Sigmoid colon (tissue), 7 donors: ENCODE measurements at places on chromosomes 3 and 15. TPM values are rescaled to one million over a fixed set of nuclear protein-coding genes. Genes with fewer than 3 reads are reported as not detected.

FGD5 gene
- polyA plus RNA-seq: 5.5 TPM

ADAMTSL3 gene
- 0.60 TPM for polyA plus RNA-seq

ENTPD3 gene
- polyA plus RNA-seq: 4.6 TPM

DUOX2 gene
- polyA plus RNA-seq: 0.92 TPM

- no peak for DNase-seq
Measured at GRCh38 chr3:161854232-161854771, 357.7 kb downstream of the OTOL1 start.

DNA sequence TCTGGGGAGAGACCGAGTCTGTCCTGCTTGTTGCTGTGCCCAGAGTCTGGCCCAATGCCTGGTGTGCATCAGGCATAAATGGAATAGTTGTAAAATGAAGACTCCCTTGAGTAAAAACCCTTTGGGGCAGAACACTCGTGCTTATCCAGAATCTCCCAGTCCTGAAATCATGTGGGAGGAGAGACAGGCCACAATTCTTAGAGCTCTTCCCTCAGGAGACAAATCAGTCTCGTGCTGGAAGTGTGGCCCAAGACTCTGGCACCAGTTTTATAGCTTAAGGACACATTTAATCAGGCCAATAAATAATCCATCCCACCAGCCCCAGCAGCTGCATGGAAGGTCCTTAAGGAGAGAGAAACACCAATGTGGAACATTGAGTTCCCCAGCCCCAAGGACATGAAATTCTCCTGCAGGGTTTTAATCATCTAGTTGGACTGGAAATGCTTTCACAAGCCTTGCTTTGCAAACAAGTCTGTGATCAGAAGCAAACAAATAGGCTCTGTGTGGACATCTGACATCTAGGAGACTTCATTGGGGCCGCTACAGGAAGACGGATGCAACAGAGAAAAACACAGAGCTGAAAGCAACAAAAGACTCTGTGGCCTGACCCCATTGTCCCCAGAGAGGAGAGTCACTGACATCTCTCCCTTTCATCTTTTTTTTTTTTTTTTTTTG, 70.4 kb downstream of the LSM3 start:
- no peak for DNase-seq

DNA sequence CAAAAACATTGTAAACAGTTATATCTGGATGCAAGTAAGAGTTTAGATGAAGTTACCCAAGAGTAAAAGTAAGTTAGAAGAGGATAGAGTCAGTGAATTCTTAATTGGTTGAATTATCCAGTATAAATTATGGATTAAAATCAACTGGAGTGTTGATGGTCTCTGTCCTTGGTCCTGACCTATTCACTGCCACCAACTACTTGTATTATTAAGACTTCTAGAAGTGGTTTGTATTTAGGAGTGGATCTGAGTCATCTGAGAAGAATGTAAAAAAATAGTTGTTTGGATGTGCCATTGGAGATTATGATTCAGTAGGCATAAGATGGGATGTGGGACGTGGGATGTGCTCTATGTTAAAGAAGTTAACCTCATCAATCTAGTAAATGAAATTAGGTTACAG, 86.4 kb downstream of the SYNPR start:
- no peak for DNase-seq

DNA sequence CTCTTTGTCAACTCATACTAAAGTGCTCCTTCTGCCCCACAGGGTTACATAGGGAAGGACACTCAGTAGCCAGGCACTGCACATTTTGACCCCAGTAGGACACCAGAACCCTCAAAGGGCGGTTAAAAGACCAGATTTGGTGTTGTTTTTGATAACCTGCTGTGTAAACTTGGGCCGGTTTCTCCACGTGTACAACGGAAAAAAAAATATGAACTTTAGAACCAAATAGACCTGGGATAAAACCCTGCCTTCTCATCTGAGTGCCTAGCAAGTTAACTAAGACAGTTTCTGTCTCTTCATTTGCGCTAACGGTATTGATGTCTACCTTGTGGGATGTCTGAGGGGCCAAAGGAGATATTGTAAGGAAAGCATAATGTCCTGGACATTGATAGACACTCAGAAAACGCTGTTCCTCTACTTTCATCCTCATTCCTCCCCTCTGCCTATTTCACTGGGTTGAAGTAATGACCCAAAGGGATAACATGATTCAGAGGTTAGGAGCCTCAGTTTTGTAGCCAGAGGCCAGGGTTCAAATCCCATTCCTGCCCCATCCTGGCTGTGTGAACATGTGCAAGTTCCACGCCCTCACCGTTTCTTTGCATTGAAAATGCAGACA, 155.9 kb upstream of the LPP start:
- DNase-seq: no peak

- DNase-seq: no peak
Measured at GRCh38 chr3:186099178-186099577, 9.7 kb downstream of the ETV5 start.

DNA sequence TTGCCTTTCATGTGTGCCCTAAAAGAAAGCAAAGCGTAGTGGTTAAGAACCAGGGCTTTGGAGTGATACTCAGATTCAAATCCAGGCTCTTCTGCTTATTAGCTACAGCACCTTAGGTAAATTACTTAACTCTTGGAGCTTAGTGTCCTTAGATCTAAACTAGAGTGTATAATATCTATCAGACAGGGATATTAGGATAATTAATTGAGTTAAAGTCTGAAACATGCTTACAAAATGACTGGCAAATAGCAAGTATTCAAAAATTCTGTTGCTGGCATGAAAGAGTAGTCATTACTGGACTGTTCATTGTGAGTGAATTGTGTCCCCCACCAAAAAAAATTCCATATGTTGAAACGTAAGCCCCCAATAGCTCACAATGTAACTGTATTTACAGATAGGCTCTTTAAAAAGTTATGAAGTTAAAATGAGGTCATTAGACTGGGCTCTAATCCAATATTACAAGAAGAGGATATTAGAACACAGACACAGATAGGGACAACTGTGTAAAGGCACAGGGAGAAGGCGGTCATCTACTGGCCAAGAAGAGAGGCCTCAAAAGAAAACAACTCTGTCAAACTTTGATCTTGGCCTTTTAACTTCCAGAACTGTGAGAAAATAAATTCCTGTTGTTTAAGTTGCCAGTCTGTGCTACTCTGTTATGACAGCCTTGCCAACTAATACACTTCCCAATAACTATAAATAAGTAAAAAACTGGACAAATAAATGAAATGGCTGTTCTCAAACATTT, 60.4 kb upstream of the LRRC3B start:
- no peak for DNase-seq

DNA sequence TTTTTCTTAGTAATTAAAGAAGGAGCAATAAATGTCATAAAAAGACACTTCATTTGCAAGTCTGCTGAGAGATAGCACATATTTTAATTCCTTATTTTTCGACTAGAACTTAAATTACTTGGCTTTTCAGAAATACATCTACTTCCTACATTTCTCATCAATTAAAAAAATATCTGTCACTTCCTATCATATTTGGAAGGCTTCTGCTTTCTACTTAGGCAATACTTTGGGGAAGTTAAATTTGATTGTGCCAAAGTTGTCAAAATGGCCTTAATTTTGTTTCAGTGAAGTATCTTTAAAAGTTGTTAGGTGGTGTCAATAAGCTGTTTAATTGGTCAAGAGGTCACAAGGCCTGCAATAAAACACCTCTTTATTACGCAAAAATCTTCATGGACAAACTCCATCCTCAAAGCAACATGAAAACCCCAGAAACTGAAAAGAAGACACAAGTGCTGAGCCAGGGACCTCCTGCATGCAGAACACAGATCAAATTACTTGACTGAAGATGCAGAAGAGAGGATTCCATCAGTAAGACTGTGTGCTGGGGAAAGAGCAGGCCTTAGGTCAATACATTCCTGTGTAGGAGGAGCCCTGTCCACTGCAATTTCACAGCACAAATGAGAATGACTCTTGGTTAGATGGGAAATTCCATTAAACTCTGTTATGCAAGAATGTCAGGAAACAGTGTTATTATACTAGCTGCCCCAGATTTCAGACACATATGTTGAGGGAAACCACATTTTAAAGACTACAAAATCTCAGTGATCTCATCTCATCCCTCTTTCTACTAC, 48.0 kb upstream of the FSTL1 start:
- peak; percentile 82 for DNase-seq

GRCh38 chr15:33680336-33680735, 288.0 kb upstream of the CHRM5 start:
- no peak for DNase-seq

- no peak for DNase-seq
Measured at GRCh38 chr3:69144631-69145245, 22.3 kb upstream of the LMOD3 start.

DNA sequence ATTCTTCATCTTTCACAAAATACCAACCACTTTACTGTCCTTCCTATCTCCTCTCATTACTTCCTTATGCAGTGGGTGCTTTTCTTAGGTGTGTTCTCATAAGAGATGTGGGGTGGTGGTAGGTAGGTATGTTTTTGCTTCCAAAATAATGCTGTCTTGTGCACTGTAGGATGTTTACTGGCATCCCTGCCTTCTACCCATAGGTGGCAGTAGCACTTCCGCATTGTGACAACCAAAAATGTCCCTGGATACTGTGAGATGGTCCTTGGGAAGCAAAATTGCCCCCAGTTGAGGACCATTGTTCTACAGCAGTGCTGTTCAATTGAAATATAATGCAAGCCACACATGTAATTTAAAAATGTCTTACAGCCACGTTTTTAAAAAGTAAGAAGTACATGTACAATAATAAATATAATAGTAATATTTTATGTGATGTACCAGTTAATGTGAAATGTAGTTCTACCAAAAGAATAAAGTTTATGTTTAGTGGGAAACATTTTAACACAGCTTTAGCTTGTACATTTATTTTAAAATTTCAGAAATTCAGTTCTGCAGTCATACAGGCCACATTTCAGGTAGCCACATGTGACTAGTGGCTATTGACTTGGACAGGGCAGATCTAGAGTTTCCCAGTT, 75.2 kb downstream of the NEO1 start:
- no peak for DNase-seq

DNA sequence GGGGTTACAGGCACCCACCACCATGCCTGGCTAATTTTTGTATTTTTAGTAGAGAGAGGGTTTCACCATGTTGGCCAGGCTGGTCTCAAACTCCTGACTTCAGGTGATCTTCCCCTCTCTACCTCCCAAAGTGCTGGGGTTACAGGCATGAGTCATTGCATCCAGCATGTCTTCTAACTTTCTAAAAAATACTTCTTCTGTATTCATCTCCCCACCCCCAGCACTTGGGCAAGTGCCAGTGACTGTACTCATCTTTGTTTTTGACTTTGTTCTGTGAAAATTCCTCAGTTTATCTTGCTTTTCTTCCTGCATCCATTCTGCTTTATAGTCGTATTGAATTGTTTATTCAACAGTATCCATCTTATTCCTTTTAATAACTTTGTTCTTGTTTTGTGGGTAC, 47.6 kb downstream of the ARIH1 start:
- DNase-seq: no peak

DNA sequence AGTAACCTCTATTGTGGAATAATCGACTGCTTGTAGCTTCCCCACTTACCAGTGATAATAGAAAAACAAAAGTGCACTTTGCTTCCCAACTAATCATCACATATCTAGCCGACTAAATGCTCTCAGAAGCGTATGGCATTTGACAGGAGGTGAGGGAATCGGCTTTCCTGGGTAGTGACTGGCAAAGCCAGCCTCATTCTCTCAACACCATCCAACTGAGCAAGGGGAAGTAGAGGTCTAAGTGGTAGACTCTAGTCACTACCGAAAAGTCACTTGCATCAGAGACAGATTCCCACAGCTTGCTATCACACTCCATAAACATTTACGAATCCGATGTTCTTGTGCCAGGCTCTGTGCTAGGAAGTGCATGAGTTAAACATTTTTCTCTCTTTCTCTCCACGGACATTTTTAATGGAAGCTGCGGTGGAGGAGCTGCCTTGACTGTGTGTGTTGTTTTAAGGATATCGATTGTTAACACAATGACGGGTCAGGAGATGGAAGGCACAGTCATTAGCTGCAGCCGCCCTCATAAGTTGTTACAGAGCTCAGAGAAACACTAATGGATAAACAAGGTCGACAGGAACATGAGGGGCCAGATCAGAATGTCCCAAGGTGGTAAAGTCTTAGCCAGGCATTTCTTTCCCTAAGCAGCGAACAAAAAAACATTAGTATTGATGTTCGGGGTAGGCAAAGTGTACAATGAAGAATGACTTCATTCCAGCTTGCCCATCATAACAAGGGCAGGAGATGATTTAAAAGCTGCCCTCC, 11.9 kb downstream of the ZNF385D start:
- no peak for DNase-seq

DNA sequence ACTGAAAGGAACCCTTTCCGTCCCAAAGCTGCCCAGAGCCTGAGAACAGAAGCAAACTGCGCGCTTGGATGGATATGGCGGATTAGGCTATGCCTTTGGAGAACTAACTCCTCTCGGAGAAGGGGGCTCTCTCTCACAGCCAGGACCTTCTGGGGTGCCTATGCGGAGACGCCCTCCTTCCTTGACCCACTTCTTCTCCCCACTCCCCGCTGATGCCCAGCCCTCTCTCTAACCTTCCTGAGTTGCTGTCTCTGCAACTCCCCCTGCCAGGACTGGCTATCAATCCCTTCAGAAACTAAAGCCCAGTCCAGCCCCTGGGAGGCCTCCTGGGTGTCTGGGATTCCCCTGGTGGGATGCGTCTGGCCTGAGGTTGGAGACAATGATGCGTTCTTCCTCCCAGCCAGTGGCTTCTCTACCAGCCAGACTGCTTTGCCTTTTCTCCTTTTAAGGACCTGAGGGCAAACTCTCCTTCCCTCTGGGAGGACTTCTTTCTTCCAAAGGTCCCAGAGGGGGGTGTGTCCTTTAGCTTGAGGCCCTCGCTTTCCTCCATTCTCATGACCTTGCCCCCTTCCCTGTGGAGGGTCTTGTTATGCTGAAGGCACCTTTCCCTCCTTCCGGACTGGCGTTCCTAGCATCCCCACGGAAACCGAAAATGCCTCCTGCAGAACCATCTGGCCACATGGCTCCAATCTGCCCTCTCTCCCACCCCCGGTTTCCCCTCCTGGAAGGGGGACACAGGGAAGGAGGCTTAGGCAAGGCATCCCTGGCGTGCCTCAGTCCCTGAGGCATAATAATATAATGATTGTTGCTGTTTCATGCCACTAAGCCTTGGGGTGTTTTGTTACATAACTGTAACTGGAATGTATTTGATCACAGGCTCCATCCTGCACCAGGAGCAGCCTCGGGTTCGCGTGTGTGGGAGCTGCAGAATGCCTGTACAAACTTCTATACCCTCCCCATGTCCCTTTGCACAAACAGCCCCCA, 63.4 kb upstream of the C15orf39 start:
- no peak for DNase-seq
